ENCODE measurements at places on chromosomes 11 and 22.

DNA sequence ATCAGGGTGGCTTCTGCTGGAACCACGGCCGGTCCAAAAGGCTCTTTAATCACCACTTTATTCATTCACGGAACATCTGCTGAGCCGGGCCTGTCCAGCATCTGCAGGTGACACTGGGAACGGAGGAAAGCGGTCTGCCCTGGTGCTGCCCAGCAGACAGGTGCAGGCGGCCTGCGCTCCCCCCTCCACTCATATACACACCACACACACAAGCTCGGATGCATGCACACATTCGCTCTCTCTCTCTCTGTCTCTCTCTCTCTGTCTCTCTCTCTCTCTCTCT lies 736.9 kb downstream of the BRD1 start:
- no peak for DNase-seq

- no peak for DNase-seq
Observed at GRCh38 chr22:20964799-20965103, 2.3 kb upstream of the AIFM3 start.

- no peak for DNase-seq
Observed at GRCh38 chr22:27996981-27997380, 77.9 kb upstream of the PITPNB start.

DNA sequence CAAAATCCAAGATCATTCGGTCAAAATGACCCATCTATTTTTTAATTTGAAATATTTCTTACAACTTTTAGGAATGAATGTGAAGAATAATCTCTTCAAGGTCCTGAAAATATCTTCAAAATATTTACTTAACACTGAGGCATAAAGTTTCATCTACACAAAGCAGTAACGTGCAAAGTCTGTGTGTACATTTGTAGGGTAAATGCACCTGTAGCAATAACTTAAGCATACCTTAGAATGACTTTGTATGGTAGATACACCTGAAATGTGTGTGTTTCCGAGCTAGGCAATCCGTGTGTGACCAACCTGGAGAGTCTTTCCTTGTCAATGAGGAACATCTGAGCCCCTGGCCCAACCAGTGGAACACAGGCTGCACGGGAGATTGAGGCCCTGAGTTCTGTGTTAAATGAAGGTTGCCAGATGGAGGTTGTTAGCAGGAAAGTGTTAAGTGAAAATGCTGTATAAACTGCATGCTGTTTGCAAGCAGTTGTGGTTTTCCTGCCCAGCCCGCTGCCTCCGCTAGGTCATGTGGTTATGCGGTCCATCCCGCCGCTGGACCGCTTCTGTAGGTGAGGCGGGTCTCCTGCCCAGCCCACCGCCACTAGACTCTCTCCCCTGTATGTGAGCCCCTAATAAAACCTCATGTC lies 7.6 kb upstream of the CTR9 start:
- DNase-seq = no peak

GRCh38 chr22:43385770-43386641 lies 25.8 kb upstream of the MPPED1 start:
- peak; percentile 69 for DNase-seq

DNA sequence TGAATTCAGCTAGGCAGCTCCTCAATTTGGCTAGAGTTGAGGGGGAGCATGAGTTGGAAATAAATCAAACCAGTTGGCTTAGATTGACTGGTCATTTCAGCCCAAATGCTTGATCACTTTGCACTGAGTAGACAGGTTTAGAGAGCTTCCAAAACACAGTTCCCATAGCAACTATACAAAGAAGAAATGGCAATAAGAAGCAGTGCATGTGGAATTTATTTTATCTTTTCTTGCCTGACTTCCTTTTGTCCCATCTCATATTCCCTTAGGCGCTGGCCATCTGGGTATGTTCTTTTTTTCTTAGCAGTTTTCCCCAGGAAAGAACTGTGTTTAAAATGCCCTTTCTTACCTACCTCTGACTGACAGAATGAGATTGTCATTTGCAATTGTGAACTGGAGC lies 38.7 kb upstream of the C11orf87 start:
- DNase-seq = no peak

- DNase-seq = no peak
Observed at GRCh38 chr11:34348919-34349318, 8.9 kb downstream of the ABTB2 start.

- no peak for DNase-seq
Observed at GRCh38 chr22:30408388-30409102, 11.7 kb downstream of the SEC14L2 start.

GRCh38 chr22:37510091-37510490 lies 9.1 kb downstream of the CARD10 start:
- no peak for DNase-seq

GRCh38 chr11:9008011-9008550 lies 4.3 kb upstream of the NRIP3 start:
- no peak for DNase-seq

- DNase-seq = no peak
Observed at GRCh38 chr22:23177197-23177596, 3.1 kb upstream of the BCR start.

DNA sequence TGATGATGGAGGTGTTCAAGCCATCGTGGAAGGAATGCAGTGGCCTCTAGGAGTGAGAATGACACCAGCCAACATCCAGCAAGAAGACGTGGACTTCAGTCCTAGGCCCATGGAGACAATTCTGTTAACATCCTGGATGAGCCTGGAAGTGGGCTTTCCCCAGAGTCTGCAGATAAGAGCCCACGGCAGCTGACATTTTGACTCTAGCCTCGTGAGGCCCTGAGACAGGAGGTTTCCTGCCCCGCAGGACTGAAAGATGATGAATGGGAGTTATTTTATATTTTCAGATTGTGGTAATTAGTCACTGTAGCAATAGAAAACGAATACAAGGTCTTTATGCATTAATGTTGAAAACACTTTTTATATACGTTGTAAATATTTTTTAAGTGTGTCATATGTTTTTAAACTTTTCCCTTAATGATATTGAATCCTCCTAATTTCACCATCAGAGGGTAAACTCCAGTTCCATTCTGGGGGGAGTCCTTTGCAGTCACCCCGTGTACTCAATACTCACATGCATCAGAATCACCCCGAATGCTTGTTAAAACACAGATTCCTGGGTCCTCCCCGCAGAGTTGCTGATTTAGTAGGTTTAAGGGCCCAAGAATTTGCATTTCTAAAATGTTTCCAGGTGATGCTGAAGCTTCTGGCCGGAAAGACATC lies 570 bp upstream of the TPCN2 start:
- DNase-seq = no peak

GRCh38 chr11:63554877-63555223 lies 8.3 kb downstream of the PLAAT2 start:
- DNase-seq = no peak

DNA sequence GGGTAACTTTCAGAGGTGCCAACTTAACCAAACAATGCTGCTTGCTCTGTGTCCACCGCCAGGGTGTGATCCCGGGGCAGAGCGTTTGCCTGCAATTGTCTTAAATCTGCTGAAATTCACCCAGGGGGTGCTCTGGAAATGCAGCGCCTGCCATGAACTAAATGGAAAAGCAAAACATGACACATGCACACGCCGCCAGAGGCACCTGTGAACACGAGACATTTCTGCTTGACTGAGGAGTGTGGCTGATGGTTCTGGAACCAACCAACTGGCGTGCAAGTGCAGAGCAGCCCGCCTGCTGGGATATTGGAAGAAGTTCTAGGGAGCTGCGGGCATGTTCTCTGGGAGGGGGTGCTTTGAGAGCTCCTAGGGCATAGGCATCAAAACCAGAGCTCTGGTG lies 30.4 kb downstream of the DSCAML1 start:
- DNase-seq = no peak

DNA sequence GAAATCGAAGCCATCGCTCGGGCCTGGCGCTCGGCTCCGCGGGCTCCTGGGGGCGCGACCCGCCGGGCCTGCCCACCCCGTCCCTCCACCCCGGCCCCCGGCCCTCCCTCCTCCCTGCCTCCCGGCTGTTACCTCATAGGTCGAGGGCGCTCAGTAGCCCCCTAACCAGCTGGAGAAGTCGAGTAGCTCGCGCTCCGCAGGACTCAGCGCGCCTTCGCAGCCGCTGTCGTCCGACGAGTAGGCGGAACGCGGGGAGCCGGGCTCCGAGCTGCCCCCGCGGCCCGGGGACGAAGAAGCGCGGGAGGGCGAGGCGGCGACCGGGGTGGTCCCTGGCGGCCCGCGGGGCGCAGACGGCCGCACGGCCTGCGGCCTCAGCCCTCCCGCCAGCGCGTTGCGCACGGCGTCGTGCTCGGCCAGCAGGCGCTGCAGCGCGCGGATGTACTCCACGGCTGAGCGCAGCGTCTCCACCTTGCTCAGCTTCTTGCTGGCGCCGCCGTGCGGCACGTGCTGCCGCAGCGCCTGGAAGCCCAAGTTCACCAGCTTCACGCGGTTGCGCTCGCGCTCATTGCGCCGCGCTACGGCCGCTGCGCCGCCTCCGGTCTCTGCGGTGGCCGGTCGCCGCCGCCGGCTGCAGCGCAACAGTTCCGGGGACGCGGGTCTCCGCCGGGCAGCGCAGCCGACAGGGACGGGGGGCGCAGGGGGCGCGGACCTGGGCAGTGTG lies 627 bp downstream of the ASCL2 start:
- peak; percentile 60 for DNase-seq

DNA sequence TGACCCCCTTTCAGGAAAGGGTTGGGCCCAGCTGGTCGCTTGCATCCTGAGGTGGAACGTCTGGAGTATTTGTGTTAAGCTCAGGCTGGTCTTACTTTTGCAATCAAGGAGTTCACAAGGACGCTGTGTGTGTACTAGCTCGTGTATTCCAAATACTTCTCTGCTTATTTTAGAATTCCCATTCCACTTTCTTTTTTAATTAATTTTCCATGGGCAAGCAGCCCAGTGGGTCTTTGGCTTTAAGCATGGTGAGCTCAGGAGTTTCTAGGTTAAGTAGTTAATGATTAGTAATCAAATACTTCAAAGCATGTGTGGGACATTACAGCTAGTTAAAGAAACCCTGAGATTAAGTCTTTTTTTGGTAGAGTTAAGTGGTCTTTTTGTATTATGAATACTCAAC lies 68.6 kb downstream of the CSNK2A3 start:
- DNase-seq = no peak

DNA sequence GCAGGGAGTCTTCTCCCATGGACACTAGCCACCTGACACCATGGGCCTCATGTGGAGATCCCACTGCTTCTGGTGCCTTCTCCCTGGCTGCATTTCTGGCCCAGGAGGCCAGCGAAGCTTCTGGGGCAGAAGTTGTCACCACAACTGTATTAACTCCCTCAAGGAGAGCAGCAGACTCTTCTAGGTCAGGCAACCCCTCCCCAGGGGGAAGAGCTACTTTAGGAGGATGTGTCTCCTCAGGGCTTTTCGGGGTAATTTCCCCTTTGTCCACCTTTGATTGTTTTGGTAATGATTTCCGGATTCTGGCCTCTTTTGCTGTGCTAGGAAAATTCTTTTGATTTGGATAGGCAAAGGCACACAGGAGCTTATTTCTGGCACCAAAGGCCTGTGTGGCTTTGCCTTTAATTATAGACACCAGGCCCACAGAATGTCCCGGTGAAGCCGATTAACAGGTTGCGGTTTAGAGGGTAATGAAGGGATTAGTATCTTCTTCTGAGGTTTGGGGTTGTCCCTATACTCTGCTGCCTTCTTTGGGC lies 8.9 kb upstream of the UCP2 start:
- no peak for DNase-seq

DNA sequence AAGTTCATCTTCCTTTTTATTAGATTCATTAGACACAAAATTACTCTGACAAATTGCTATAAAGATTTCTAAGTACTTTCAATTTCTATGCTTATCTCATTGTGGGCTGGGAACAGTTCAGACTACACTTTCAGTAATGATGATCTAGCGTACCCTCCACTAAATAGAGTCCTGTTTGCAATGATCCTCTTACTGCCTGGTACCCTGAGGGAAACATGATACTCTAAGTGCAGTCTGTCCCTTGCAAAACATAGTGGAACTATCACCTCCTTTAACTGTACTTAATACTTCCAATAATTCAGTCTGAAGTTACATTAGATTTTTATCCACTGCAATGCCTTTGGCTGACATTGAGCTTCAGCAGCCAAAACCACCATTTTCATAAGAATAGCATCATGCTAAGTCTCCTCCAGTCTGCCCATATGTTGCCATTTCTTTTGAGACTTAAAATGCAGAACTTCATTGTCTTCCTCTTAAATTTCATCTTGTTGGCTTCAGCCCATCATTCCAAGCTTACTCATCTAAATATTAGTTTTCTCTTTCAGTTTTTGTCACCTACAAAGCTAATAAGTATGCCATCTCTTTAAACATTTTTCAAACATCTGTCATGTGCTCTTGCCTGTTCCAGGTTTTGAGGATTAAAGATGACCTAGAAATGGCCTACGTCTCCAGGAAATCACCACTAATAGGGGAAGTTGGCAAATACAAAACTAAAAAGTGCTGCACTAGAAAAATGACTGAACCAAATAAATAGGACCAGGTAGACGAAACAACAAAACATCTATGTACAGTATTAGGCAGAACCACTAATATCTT lies 55.5 kb downstream of the PAK1 start:
- DNase-seq = no peak

- DNase-seq = no peak
Observed at GRCh38 chr11:70322666-70323065, 52.2 kb downstream of the PPFIA1 start.
